T-helper 2 cell treated with Interferon-gamma antibody and Interleukin-4, amounts not matched to agents 5 μg/mL and 100 μg/mL, for 36 hours (primary cell): ENCODE measurements at places on chromosomes 13 and 19.

GRCh38 chr13:53800011-53800410 lies 771.4 kb downstream of the OLFM4 start:
- H3K27ac ChIP-seq: no peak overlapping the region
- H3K4me3 ChIP-seq: no peak overlapping the region
- H3K4me1 ChIP-seq: no peaks in the 10 kb centered on the region
- DNase-seq: no peak
- no peaks in the 10 kb centered on the region for H3K36me3 ChIP-seq
- H3K27me3 ChIP-seq: no peaks in the 10 kb centered on the region

GRCh38 chr19:3682741-3683404 lies 17.4 kb downstream of the PIP5K1C start:
- peaks cover 16% of the 10 kb centered on the region for H3K36me3 ChIP-seq
- H3K4me3 ChIP-seq: no peak overlapping the region
- peaks cover 4% of the 10 kb centered on the region for H3K4me1 ChIP-seq
- DNase-seq: no peak
- no peaks in the 10 kb centered on the region for H3K27me3 ChIP-seq

GRCh38 chr13:35473802-35474201 lies 2.7 kb downstream of the MAB21L1 start:
- H3K4me3 ChIP-seq: no peak overlapping the region
- H3K27me3 ChIP-seq: peaks cover 85% of the 10 kb centered on the region
- DNase-seq: no peak
- H3K27ac ChIP-seq: no peak overlapping the region
- H3K4me1 ChIP-seq: peaks cover 21% of the 10 kb centered on the region

DNA sequence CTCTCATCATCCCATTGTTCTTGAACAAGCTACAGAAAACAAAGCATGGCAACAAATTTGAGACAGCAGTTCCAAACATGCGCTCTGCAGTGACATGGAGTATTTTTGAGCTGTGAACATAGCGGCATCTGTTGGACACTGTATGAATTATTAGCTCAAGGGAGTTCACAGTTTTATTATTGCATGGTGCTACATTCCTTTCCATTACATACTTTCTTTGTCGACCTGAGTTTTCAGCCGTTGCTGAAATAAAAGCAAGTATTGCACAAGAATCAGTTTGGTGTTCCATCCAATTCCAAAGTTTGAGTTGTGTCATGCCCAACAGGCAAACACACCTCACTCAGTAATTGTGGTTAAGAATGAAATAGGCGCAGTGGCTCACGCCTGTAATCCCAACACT lies 30.1 kb upstream of the METTL21C start:
- H3K27me3 ChIP-seq: peaks cover 17% of the 10 kb centered on the region
- no peaks in the 10 kb centered on the region for H3K36me3 ChIP-seq
- H3K27ac ChIP-seq: no peak overlapping the region
- H3K4me3 ChIP-seq: no peak overlapping the region
- no peak for DNase-seq
- peaks cover 6% of the 10 kb centered on the region for H3K4me1 ChIP-seq

DNA sequence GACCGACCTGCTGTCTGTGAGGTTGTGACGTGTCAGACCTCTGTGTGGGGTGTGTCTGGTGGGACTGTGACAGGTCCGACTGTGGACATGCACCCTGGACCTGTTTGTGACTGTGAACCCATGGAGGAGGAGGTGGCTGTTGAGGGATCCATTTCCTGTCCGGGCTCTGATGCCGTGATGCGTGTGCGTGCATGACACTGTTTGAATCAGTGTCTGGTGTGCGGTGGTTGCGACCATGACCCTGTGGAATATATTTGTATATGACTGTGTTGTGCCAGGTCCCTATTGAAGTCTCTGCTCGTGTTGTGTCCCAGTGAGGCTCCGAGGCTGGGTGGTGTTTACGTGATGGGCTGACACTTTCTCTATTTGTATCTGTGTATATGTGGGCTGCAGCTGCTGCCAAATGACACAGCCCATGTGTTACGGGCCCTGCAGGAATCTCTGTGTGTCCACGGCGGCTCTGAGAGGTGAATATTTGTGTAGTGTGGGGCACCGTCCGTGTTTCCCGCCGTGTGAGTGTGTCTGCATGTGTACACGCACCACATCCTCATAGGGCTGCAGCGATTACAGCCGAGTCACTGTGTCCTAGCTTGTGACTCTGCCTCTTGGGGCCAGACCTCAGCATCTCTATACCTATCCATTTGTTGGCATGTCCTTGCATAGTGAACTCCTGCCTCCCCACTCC lies 18.3 kb downstream of the CCDC97 start:
- H3K36me3 ChIP-seq: peaks cover 61% of the 10 kb centered on the region
- peak overlapping the region; percentile 92 for H3K27ac ChIP-seq
- H3K27me3 ChIP-seq: no peaks in the 10 kb centered on the region
- H3K4me1 ChIP-seq: peaks cover 53% of the 10 kb centered on the region
- DNase-seq: peak; percentile 68

DNA sequence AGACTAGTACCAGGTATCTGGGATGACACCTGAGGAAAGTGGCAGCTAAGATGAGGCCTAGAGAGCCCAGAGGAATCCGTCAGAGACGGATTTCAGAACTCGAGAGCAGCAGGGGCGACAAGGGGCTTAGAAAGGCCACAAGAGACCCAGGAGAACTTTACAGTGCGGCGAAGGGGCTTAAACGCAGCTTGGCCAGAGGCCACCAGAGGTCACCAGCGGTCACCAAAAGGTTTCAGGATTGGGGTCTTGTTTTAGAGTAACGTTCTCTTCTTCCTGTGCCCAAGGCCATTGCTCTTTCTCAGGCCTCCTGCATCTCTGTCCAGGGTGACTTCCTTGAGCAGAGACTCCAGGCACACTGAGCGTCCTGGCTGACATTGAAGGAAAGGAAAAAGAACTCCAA lies 2.2 kb downstream of the ZSCAN22 start:
- no peak overlapping the region for H3K27ac ChIP-seq
- no peaks in the 10 kb centered on the region for H3K27me3 ChIP-seq
- H3K4me1 ChIP-seq: peaks cover 9% of the 10 kb centered on the region
- no peak for DNase-seq
- peaks cover 2% of the 10 kb centered on the region for H3K36me3 ChIP-seq
- H3K4me3 ChIP-seq: no peak overlapping the region

GRCh38 chr13:109043636-109044035 lies 414.2 kb downstream of the MYO16 start:
- no peak for DNase-seq
- no peak overlapping the region for H3K4me3 ChIP-seq

DNA sequence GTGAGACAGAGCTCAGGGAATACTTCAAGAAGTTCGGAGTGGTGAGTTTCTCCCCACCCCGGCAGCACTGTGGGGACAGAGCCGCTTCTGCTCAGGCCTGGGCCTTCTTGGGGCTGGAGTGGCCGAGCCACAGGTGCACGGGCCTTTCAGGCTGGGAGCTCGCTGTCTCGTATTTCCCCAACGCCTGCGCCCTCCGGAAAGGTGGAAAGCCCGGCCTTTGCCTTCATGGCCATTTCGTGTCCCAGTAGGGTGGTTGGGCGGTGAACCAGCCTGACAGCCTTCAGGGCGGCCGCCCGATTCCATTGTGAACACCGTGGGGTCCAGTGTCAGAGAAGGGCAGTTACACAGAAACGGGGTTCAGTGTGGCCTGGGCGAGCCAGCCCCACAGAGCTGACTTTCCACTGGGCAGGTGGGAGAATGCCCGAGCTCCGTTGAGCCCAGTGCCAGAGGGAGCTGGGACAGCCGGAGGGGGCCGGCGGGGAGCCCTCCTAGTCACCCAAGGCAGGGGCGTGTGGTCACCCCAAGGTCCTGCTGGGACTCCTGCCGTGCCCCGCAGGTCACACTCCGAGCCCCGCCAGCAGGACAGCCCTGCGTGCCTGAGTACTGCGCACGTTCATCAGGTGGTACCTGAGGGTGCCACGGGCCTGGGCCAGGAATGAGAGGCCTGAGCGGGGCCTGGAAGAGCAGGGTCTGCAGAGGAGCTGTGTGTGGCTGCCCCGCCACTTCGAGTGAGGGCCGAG lies 14.0 kb downstream of the DAZAP1 start:
- DNase-seq: no peak
- no peaks in the 10 kb centered on the region for H3K27me3 ChIP-seq
- H3K27ac ChIP-seq: no peak overlapping the region
- H3K36me3 ChIP-seq: peaks cover 48% of the 10 kb centered on the region
- no peaks in the 10 kb centered on the region for H3K4me1 ChIP-seq
- H3K4me3 ChIP-seq: no peak overlapping the region

GRCh38 chr19:11168568-11168967 lies 13.0 kb upstream of the SPC24 start:
- H3K27me3 ChIP-seq: no peaks in the 10 kb centered on the region
- H3K4me3 ChIP-seq: no peak overlapping the region
- no peak for DNase-seq
- no peaks in the 10 kb centered on the region for H3K36me3 ChIP-seq
- no peaks in the 10 kb centered on the region for H3K4me1 ChIP-seq

DNA sequence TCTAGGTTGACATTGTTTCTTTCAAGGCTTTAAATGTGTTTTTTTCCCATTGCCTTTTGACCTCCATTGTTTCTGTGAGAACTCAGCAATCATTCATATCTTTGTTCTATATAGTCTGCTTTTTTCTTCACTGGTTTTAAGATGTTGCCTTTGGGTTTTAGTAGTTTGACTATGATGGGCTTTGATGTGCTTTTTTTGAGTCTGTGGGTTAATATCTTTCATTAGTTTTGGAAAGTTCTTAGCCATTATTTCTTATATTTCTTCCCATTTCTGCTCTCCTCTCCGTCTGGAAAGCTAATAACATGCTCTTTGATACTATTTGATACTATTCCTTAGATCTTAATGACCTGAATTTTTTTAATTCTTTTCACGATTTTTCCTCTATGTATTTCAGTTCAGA lies 32.7 kb downstream of the CCDC8 start:
- no peak overlapping the region for H3K4me3 ChIP-seq
- no peak overlapping the region for H3K27ac ChIP-seq
- peaks cover 2% of the 10 kb centered on the region for H3K4me1 ChIP-seq
- H3K36me3 ChIP-seq: peaks cover 59% of the 10 kb centered on the region
- DNase-seq: no peak

DNA sequence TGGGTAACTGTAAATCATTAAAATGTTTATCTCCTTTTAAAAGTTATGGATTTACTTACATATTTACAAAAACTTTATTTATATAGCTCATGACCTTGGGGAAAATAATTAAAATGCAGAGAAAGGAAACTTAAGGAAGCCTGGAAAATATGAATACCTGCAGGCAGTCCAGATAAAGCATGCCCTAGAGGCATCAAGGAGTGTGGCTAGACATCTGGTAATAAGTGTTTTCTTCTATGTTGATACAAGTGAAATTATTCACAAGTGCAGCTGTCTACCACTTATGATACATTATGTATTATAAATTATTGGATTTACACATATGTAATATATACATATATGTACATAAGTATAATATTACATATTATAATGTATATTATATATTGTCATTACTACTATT lies 207.9 kb downstream of the LMO7 start:
- H3K27ac ChIP-seq: no peak overlapping the region
- peaks cover 2% of the 10 kb centered on the region for H3K4me1 ChIP-seq
- no peaks in the 10 kb centered on the region for H3K27me3 ChIP-seq
- no peak overlapping the region for H3K4me3 ChIP-seq
- DNase-seq: no peak
- H3K36me3 ChIP-seq: peaks cover 33% of the 10 kb centered on the region

- H3K4me1 ChIP-seq: no peaks in the 10 kb centered on the region
- no peaks in the 10 kb centered on the region for H3K27me3 ChIP-seq
- H3K4me3 ChIP-seq: no peak overlapping the region
- no peak for DNase-seq
Measured at GRCh38 chr13:89212186-89212585, 1541.0 kb downstream of the SLITRK5 start.

DNA sequence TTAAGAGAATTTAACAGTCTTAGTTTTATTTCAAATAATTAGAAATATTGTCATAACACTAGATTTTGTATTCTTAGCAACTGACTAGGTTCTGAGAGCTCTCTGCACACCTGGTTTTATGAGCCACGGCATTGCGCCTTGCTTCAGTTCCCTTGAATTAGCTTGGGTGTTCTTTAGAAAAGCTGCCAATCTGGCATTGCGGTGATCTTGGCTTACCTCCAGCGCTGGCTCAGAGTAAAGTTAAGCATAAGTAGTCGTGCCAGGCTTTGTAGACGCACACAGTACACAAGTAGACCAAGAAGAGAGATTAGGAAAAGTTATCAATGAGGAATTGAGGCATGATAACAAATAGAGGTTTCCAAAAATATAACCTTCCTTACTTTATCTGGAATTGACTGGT lies 45.7 kb downstream of the TPP2 start:
- H3K27ac ChIP-seq: no peak overlapping the region
- no peaks in the 10 kb centered on the region for H3K27me3 ChIP-seq
- H3K4me1 ChIP-seq: peaks cover 4% of the 10 kb centered on the region
- DNase-seq: no peak

DNA sequence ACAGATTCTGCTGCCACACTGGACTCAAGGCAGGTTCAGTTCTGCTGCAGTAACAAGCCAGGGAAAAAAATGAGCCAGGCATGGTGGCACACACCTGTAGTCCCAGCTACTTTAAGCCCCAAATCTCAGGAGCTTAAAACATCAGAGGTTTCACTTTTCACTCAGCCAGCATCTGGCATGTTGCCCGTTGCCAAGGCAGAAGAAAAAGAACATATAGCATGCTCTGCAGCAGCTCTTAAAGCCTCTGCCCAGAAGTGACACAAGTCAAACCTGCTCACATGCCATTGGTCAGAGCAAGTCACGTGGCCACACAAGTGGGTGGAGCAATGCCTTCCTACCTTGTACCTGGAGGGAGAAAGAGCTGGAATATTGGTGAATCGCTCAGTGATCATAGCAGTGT lies 14.7 kb upstream of the ADGRE5 start:
- DNase-seq: peak; percentile 76
- H3K27me3 ChIP-seq: no peaks in the 10 kb centered on the region
- peak overlapping the region; percentile 75 for H3K4me3 ChIP-seq
- H3K27ac ChIP-seq: peak overlapping the region; percentile 95
- peaks cover 56% of the 10 kb centered on the region for H3K4me1 ChIP-seq

- no peaks in the 10 kb centered on the region for H3K4me1 ChIP-seq
- no peak overlapping the region for H3K4me3 ChIP-seq
- no peaks in the 10 kb centered on the region for H3K36me3 ChIP-seq
- H3K27ac ChIP-seq: no peak overlapping the region
- no peak for DNase-seq
Measured at GRCh38 chr13:105151639-105152038, 1383.8 kb downstream of the EFNB2 start.

DNA sequence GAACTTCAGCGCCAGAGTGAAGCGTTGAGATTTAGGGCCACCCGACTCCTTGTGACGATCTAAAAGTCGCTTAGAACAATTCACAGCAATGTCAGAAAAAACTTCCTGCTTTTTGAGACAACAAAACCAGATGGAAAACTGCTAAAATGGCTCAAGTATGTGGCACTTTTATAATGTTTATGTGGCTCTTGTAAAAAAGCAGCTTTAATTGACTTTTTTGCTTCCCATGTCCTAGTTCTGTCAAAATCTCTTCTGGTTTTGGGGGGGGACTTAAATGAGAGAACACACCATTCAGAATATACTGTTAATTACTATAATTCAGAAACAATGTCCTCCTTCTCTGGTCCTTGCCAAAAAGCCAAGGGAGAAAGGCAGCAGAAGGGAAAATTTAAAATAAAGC lies 154.7 kb upstream of the LSM14A start:
- H3K27ac ChIP-seq: no peak overlapping the region
- no peak overlapping the region for H3K4me3 ChIP-seq
- H3K27me3 ChIP-seq: peaks cover 5% of the 10 kb centered on the region
